ENCODE measurements at places on chromosomes 4 and X.
A peak's percentile ranks its signal among the peaks of the same experiment; 100 is the strongest.

- no peak for DNase-seq
Observed at GRCh38 chr4:61318431-61318830, 118.3 kb downstream of the ADGRL3 start.

DNA sequence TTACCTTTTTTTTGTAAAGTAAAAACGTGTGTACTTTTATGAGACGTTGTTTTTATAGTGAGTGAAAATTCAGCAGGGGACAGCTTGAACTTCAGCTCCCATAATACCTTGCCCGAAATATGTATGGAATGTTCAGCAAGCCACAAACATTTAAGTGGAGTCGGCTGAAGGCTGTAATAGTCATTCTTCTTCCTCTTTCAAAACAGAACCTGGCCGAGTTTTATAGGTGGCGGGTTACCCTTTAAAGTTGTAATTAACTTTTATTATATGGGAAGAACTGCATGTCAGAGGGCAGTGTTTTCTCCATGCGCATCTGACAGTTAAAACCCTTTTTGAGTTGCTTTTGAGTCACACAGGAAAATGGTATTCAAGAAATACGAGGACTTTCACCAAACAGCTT, 50.7 kb downstream of the CLDN34 start:
- DNase-seq, result no peak

DNA sequence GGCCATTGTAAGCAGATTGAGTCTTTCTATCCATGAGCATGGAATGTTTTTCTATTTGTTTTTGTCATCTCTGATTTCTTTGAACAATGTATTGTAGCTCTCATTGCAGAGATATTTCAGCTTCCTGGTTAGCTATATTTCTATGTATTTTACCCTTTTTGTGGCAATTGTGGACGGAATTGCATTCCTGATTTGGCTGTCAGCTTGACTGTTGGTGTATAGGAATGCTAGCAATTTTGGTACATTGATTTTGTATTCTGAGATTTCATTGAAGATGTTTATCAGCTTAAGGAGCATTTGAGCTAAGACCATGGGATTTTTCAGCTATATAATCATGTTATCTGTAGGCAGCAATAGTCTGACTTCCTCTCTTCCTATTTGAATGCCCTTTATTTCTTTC, 154.6 kb downstream of the GUCY2F start:
- no peak for DNase-seq

DNA sequence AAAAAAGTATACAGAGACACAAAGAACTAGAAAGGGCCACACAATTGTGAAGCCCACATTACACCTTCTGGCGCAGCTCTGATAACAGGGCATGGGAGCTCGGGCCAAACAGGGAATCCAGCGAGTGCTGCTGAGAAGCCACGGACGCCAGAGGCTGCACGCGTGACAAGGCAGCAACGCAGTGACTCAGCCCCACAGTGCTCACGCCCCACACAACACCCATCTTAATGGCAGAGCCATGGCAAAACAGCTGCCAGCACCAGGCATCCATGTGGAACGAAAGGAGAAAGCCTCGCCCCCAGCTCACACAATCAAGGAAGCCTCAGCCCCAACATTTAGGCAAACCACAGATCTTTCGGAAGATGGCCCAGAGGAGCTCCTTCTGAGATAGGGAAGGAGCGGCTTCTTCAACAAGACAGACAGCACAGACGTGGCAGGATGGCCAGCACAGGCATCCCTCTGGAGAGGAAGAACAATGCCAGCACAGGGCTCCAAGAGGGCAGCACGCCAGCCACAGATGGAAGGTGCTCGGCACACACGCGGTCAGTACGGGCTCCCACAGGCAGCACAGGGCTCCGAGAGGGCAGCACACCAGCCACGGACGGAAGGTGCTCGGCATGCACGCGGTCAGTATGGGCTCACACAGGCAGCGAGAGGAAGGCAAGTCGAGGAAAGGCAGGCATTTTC, 33.1 kb downstream of the GAK start:
- no peak for DNase-seq

DNA sequence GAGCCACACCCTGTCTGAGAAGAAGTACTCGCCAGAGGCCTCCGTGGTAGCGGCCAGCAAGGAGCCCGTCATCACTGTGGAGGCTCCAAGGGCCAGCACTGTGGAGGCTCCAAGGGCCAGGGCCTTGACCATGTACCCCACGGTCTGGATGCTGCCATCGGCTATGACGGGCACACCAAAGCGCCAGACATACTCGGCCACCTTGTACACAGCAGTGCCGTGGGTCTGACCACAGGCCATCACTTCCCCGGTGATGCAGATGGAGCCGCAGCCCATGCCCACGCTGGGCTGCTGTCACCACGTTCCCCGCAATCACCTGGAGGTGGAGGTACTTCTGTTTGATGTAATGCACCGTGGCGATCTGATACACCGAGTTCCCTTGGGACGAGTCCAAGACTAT, 377.7 kb upstream of the MAOA start:
- no peak for DNase-seq

DNA sequence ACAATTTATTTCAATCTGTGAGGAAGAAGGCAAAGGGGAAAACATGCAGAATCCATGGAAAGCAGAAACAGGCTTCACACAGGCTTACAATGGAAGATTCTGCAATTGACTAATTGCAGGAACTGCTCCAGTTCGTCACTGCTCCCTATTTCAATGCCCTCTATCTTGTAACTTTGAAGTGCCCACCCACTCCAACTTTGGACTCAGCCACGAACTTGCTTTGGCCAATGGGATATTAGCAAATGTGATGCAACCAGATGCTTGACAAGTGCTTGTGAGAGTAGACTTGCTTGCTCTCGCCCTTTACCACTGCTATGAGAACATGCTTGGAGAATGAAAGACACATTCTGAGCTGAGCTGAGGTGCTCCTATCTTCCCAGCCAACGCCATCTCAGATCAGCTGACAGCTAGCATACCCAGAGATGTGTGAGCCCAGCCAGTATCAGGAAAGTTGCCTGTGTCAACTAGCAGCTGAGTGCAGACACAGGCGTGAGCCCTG, 105.7 kb upstream of the PTCHD1 start:
- DNase-seq, result peak; percentile 46

GRCh38 chrX:106150701-106151100, 17.4 kb upstream of the PWWP3B start:
- DNase-seq, result no peak

- peak; percentile 13 for DNase-seq
Observed at GRCh38 chrX:150155436-150156035, 207.6 kb upstream of the MAMLD1 start.

GRCh38 chr4:6437826-6438238, 34.6 kb downstream of the PPP2R2C start:
- no peak for DNase-seq

- DNase-seq, result no peak
Observed at GRCh38 chr4:119103263-119103662, 32.4 kb upstream of the MYOZ2 start.

GRCh38 chr4:30536231-30536630, 183.9 kb upstream of the PCDH7 start:
- no peak for DNase-seq

DNA sequence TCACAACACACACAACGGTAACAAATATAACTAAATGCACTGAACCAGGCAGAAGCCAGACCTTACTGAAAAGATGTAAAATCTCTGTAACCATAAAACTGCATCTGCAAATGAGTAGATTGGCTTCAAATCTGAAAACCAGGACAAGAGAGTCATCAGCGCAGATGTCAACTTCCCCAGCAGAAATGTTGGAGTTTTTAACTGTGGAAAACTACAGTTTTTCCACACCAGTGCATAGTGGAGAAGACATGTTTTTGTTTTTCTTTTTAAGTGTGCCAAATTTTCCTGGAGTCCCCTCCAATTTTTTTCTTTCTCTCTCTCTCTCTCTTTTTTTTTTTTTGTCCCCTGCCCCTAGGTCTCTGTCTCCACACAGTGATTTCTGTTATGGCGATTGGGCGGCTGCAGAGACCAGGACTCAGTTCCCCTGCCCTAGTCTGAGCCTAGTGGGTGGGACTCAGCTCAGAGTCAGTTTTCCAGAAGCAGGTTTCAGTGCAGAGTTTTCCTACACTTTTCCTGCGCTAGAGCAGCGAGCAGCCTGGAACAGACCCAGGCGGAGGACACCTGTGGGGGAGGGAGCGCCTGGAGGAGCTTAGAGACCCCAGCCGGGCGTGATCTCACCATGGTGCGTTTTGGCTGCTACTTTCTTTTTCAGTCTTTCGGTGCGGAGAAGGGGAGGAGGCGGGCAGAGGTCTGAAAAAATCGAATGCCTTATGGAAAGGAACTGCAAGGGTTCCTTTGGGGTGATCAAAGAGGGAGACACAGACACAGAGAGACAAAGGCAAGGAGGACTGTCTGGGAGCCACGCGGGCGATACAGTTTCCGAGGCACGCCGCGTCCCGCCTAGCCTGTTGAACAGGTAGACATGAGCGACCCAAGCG, at the start of gene GUCY1A1:
GUCY1A1 (plus strand) TSS at position 505 of the 878 bp plus-strand sequence. CDS start 30,020 bp downstream, outside the sequence.
- peak; percentile 83 for DNase-seq

- no peak for DNase-seq
Observed at GRCh38 chr4:7753931-7754465, 185.7 kb downstream of the AFAP1 start.

GRCh38 chr4:127249767-127250108, 383.0 kb upstream of the INTU start:
- DNase-seq, result no peak

DNA sequence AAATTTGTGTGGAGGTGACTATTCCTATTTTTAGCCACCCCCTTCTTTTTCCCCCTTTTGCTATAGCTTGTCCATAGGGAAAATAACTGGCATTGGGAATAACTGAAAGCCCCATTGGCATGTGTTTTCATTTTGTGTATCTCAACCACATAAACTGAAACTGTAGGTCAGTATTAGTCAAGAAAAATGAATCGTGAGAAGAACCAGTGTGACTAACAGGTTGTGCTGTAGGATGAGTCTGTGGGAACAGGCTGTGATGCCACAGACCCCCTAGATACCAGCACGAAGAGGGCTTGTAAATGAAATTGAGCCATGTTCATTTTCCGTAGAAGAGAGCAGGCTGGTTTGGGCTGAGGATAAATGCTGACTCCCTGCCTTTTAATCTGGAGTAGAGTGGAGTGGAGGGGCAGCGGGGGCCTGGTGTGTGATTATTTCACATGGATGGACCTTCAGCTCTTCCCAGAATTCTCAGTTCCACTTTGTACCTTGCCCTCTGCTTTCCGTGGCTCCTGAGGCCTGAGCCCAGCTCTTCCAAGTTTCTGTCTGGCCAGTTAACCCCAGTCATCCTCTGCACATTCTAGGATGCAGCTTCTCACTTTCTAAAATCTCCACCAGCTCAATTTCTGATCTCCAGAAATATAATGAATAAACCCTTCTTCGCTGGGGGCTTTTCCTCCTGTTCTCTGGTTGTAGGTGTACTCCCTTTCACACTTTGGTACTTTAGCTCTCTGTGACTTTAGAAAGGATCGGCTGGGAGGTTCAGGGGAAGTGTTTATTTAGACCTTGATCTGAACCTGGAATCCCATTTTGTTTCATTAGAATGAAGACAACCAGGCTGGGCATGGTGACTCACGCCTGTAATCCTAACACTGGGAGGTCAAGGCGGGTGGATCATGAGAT, 37.3 kb downstream of the DCUN1D4 start:
- DNase-seq, result no peak

- no peak for DNase-seq
Observed at GRCh38 chr4:66649236-66649635, 896.1 kb downstream of the CENPC start.

- DNase-seq, result no peak
Observed at GRCh38 chr4:2977211-2978088, 14.1 kb downstream of the GRK4 start.

GRCh38 chr4:123073650-123074049, 151.3 kb upstream of the NUDT6 start:
- no peak for DNase-seq

DNA sequence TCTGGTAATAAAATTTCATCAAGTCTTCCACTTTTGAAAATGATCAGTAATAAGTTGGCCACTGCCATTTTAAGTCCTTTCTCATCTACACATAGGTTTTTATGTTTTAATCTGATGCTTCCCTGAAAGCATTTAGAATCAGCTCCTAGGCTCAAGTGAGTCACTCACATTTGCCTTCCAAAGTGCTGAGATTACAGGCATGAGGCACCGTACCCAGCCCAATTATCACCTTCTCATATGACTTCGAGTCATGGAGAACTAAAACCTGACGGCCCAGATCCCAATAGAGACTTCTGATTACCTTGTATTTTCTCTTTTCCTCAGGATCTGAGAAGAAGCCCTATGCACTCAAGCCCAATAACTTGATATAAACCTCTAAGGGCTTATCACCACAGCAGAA, 140.8 kb downstream of the OPHN1 start:
- peak; percentile 43 for DNase-seq

GRCh38 chr4:153112041-153112441, 92.2 kb upstream of the TRIM2 start:
- DNase-seq, result no peak

- no peak for DNase-seq
Observed at GRCh38 chr4:81504112-81505003, 32.7 kb upstream of the RASGEF1B start.

GRCh38 chrX:15761564-15762191, 23.6 kb downstream of the CA5B start:
- peak; percentile 79 for DNase-seq

DNA sequence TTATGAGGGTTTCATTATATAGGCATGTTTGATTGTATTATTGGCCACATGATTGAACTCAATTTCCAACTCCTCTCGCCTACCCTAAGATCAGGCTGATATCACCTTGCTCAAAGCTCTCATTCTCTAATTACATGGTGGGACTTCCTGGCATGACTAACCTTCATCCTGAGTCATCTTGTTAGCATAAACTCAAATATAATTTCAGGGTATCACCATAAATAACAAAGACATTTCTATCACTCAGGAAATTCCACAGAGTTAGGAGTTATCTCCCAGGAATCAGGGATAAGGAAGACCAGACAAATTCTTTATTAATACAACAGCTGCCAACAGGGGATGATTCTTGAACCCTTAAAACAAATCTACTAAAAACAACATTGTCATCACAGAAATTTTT, 90.7 kb downstream of the NDST3 start:
- DNase-seq, result no peak

DNA sequence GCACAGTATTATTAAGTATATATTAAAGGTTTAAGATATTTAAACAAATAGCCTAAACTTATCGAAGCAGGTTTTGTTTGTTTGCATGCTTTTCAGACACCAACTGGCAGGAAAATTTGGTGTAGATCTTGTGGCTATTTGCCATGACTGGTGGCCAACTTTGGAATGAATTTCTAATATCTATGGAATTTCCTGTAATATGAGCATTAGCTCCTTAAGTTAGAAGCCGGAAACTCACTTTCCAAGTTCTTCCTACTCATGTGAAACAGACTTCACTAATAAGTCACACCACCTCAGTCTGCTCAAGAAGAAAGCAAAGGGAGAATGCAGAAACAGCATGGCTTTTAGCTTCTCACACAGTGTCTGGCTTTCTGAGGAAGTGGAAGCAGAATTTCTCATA, 563.9 kb downstream of the GRXCR1 start:
- DNase-seq, result no peak

- DNase-seq, result no peak
Observed at GRCh38 chrX:154046031-154046781, 26.5 kb upstream of the IRAK1 start.

Measured in endodermal cell (in vitro differentiated cells).